ENCODE measurements at places on chromosomes 1 and 21. TPM values are rescaled to one million over a fixed set of nuclear protein-coding genes. Genes with fewer than 3 reads are reported as not detected.

The FHAD1 gene
- 1.0 TPM for total RNA-seq

The CYP4Z1 gene
- not detected for total RNA-seq

The LCE6A gene
- total RNA-seq: not detected

The BRDT gene
- total RNA-seq: not detected

The NKAIN1 gene
- total RNA-seq: 9.4 TPM

The HEYL gene
- 5.6 TPM for total RNA-seq

The FMN2 gene
- total RNA-seq: 0.33 TPM

The NEK2 gene
- 9.6 TPM for total RNA-seq

The GIPC2 gene
- total RNA-seq: 0.20 TPM

The CTXND2 gene
- total RNA-seq: not detected

The SCYL3 gene
- 10.8 TPM for total RNA-seq

The S100A1 gene
- total RNA-seq: not detected

The KDF1 gene
- 12.9 TPM for total RNA-seq

The HES2 gene
- 0.98 TPM for total RNA-seq

The FCRL5 gene
- total RNA-seq: not detected

The AVPR1B gene
- not detected for total RNA-seq

The COL11A1 gene
- 133 TPM for total RNA-seq

The NFIA gene
- total RNA-seq: 163 TPM

The NBPF12 gene
- total RNA-seq: 19.7 TPM

The C1QTNF12 gene
- 10.2 TPM for total RNA-seq

The OR2G6 gene
- total RNA-seq: 0.04 TPM

The SPRR4 gene
- not detected for total RNA-seq

The OVAAL gene
- total RNA-seq: not detected

The VHLL gene
- total RNA-seq: not detected

The EDARADD gene
- total RNA-seq: 16.6 TPM

The ITGB2 gene
- total RNA-seq: 0.74 TPM

The NUP210L gene
- 0.04 TPM for total RNA-seq

The LTN1 gene
- 31.1 TPM for total RNA-seq

The SERPINC1 gene
- 0.27 TPM for total RNA-seq

The SAMD13 gene
- total RNA-seq: 4.5 TPM

The MAB21L3 gene
- 0.23 TPM for total RNA-seq

The CFAP74 gene
- 0.18 TPM for total RNA-seq

All from mesothelial cell of epicardium (in vitro differentiated cells).